ENCODE measurements at places on chromosomes 11 and 22.

DNA sequence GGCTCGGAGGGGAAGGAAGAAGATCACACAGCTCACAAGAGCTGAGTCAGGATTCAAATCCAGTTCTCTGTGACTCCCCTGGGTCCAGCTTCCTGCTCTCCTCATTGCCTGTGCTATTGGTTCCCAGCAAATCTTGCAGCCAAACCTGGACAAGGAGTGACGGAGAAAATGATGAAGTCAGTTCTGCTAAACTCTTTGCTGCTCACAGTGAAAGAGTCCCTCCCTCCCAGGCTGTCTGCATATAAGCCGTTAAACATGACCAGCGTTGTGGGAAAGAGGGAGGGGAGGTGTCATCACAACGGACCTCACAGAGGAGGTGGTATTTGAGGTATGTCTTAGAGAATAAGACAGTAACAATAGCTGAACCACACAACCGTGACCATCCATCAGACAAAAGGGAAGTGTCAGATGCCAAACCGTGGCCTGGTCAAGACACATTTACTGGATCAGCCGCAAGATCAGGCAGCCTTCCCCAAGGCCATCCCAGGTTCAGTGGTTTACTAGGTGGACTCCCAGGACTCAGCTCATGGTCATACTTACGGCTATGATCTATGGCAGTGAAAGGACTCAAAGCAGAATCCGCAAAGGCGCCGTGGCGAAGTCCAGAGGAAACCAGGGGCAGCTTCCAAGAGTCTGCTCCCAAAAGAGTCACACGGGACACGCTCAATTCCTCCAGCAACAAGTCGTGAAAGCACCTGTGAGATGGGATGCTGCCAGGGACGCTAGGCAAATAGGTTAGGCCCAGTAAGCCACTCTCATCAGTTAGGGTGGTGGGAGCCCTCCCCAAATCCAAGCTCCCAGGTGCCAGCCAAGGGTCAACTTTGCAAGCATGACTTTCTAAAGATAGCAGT lies 2.8 kb upstream of the CYTH4 start:
- DNase-seq: no peak

GRCh38 chr11:66820381-66820780 lies 22.9 kb upstream of the RCE1 start:
- DNase-seq: no peak

- no peak for DNase-seq
Observed at GRCh38 chr11:115776916-115777315, 272.7 kb upstream of the CADM1 start.

- DNase-seq: no peak
Observed at GRCh38 chr11:14253421-14253820, 105.6 kb downstream of the RRAS2 start.

DNA sequence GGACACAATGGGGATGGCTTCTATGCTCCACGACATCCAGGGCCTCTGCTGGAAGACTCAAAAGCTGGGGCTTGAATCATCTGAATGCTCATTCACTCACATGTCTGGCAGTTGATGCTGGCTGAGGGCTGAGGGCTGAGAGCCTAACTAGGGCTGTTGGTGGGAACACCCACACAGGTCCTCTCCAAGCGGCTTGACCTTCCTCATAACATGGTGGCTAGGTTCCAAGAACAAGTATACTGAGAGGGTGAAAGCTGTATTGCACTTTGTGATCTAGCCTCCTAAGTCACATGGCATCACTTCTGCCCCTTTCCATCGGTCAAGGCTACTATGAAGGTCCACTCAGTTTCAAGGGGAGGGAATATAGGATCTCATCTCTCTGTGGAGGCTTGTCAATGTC lies 7.5 kb downstream of the TMEM151A start:
- no peak for DNase-seq

DNA sequence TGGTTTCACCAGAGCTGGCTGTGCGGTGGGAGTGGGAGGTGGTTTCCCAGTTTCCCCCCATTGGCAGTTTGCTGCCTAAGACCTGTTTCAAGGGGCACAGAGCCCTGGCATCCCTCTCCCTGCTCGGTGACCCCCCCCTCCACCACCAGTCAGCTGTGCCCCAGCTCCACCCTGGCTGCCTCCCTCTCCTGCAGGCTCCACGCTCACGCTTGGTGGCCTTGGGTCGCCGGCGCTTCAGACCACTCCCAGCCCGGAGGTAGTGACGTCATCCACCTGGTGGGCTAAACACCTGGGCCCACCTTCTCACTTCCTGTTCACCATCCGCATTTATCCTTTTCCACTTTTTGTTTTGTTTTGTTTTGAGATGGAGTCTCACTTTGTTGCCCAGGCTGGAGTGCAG lies 7.8 kb downstream of the GAL start:
- DNase-seq: no peak

DNA sequence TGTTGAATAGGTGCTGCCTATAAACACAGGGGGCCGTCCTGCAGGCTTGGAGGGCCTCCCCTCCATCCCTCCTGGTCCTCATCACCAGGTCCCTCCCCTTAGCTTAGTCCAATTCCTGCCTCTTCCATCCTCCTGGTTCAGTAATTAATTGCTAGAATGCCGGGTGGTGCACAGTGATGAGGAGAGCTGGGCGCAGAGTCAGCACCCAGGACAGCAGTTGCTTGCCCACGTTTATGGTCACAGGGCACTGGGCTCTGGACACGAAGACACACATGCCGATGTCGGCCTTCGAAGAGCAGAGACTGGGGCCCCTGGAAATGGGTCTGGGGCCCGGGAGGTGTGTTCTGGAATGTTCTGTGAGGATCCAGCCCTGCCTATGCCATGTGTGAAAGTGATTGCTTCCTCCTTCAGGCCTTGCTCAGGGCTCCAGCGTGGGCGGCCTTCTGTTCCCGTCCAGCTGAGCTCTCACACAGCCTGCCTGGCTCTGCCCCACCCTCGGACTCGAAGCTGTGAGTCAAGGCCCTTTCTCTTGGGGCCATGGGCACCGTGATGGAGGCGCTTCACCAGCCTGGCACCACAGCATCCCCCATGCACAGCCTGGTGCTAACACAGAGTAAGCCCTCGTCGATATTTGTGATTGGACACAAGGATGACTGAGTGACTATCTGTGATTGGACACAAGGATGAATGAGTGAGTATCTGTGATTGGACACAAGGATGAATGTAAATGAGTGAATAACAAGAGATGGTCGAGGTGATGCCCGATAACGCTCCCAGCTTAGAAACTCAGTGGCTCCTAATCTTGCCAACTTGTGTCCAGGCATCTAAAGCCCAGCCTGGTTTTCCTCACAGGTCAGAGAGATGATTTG lies 884.7 kb downstream of the BRD1 start:
- no peak for DNase-seq

Data from NCI-H1930 (cell line).